Activated CD4-positive, alpha-beta memory T cell treated with anti-CD3 and anti-CD28 coated beads for 36 hours (primary cell): ENCODE measurements at places on chromosomes 11 and 22. TPM values are rescaled to one million over a fixed set of nuclear protein-coding genes. Genes with fewer than 3 reads are reported as not detected.

DNA sequence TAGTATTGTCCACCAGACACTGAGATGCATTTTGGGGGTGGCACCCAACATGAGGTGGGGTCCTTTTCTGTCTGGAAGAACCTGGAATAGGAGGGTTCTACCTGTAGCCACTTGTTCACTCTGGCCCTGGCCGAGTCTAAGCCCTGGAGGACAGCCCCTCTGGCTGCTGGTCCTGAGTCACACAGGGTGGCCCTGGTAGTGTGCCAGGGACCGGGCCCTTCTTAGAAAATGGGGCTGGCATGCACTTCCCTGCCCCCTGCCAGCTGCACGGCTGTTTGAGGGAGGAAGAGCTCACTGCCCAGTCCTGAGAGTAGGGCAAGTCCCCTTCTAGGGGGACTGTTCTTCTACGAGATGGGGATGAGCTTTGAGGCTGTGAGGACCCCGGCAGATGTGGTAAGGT is 2.2 kb downstream of the PLCB3 start:
- H3K4me1 ChIP-seq: peaks cover 14% of the 10 kb centered on the region
- H3K36me3 ChIP-seq: peaks cover 3% of the 10 kb centered on the region
- no peak for DNase-seq
- no peak overlapping the region for H3K27ac ChIP-seq
- H3K27me3 ChIP-seq: no peaks in the 10 kb centered on the region

Gene NXPE1
- total RNA-seq: not detected

GRCh38 chr22:20459862-20460261 is 22.2 kb upstream of the SCARF2 start:
- no peak for DNase-seq
- no peak overlapping the region for H3K4me3 ChIP-seq
- no peak overlapping the region for H3K27ac ChIP-seq
- H3K27me3 ChIP-seq: no peaks in the 10 kb centered on the region
- H3K4me1 ChIP-seq: peaks cover 45% of the 10 kb centered on the region

DNA sequence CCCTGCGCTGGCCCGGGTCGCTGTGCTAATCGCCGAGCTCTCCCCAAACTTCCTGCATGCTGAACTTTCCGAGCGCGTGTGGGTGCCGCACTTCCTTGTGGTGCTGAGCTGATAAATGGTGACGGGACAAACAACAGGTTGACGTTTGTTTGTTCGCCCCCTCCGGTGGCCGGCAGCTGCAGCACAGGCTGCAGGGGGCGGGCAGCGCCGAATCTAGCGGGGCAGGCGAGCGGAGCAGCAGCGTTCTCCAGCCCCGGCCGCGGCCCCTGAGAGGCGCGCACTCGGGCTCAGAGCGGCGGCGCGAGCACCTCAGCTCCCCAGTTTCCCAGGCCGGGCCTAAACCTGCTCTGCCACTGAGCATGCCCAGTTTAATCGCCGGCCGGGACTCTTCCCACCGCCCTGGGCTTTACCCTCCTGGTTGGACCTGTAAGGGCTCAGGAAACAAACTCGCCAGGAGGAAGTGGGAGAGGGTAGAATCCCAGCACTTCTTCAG is at the start of gene PDGFD:
Gene PDGFD, minus strand, starts transcription at position 120 of the 493 bp plus-strand sequence.
- H3K27ac ChIP-seq: no peak within 1 kb of the TSS
- H3K27me3 ChIP-seq: peaks cover 17% of the 10 kb centered on the region
- peaks cover 7% of the 10 kb centered on the region for H3K4me1 ChIP-seq
- H3K36me3 ChIP-seq: no peaks in the 10 kb centered on the region

Gene NRXN2
- 0.41 TPM for total RNA-seq

DNA sequence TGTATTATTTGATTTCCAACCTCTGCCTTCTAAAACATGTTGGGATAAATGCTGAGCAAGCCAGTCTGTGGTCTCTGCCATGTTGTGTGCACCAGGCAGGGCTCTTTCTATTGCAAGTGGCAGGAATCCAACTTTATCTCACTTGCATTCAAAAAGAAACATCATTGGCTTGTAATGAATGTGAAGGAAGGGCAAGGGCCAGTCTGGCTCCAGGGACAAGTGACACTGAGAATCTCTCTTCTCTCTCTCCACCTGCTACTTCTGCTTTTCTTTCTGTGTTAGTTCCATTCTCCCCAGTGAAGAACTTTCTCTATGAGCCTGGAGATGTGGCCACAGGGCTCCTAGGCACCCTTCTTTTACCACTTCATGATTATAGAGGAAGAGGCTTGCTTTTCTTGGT is 329.9 kb upstream of the NCAM1 start:
- H3K4me1 ChIP-seq: peaks cover 3% of the 10 kb centered on the region
- no peak overlapping the region for H3K4me3 ChIP-seq
- no peak for DNase-seq

Gene MPZL3
- total RNA-seq: 47.3 TPM

Gene GGT5
- not detected for total RNA-seq

GRCh38 chr11:123308077-123308476 is 113.0 kb upstream of the CLMP start:
- H3K27me3 ChIP-seq: no peaks in the 10 kb centered on the region
- peaks cover 17% of the 10 kb centered on the region for H3K4me1 ChIP-seq
- no peaks in the 10 kb centered on the region for H3K36me3 ChIP-seq
- H3K4me3 ChIP-seq: no peak overlapping the region
- no peak overlapping the region for H3K27ac ChIP-seq
- DNase-seq: no peak

GRCh38 chr22:30044369-30044768 is 35.9 kb upstream of the HORMAD2 start:
- no peaks in the 10 kb centered on the region for H3K27me3 ChIP-seq
- no peak overlapping the region for H3K4me3 ChIP-seq
- H3K27ac ChIP-seq: no peak overlapping the region
- H3K4me1 ChIP-seq: peaks cover 12% of the 10 kb centered on the region
- no peak for DNase-seq
- H3K36me3 ChIP-seq: no peaks in the 10 kb centered on the region

GRCh38 chr11:86625544-86625943 is 46.9 kb downstream of the ME3 start:
- H3K27ac ChIP-seq: no peak overlapping the region
- no peaks in the 10 kb centered on the region for H3K4me1 ChIP-seq

GRCh38 chr11:34655335-34656008 is 34.6 kb downstream of the EHF start:
- peaks cover 49% of the 10 kb centered on the region for H3K27me3 ChIP-seq
- no peak for DNase-seq
- H3K4me3 ChIP-seq: no peak overlapping the region
- H3K4me1 ChIP-seq: peaks cover 38% of the 10 kb centered on the region
- H3K27ac ChIP-seq: no peak overlapping the region

Gene FADS2
- total RNA-seq: 58.2 TPM

Gene KCNE3
- not detected for total RNA-seq

- H3K27ac ChIP-seq: no peak overlapping the region
- H3K4me1 ChIP-seq: no peaks in the 10 kb centered on the region
- no peak for DNase-seq
Observed at GRCh38 chr22:27237080-27237741, 564.3 kb downstream of the MN1 start.

Gene SLC1A2
- not detected for total RNA-seq

GRCh38 chr11:17649261-17649660 is 70.1 kb upstream of the MYOD1 start:
- DNase-seq: no peak
- no peak overlapping the region for H3K27ac ChIP-seq
- H3K4me3 ChIP-seq: no peak overlapping the region
- no peaks in the 10 kb centered on the region for H3K36me3 ChIP-seq
- H3K27me3 ChIP-seq: peaks cover 35% of the 10 kb centered on the region

DNA sequence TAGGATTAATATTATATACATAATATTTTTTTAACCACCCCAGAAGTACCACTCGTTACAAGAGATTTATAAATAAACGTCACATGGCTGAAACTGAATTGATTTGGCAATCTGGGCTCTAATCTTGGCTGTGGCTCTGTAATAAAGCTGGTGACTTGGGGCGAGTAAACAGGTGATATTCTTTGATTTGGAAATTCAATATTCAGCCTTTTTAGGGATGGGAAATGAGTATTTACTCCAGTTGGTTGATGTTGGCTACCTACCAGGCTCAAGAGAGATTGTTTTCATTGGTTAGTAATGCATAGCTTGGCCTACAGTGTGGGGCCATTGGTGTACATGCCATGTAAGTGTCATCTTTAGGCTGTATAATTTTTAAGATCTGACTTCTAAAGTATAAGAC is 117.7 kb upstream of the SORL1-AS1 start:
- H3K27me3 ChIP-seq: no peaks in the 10 kb centered on the region
- no peak overlapping the region for H3K4me3 ChIP-seq
- DNase-seq: no peak
- peaks cover 43% of the 10 kb centered on the region for H3K36me3 ChIP-seq

DNA sequence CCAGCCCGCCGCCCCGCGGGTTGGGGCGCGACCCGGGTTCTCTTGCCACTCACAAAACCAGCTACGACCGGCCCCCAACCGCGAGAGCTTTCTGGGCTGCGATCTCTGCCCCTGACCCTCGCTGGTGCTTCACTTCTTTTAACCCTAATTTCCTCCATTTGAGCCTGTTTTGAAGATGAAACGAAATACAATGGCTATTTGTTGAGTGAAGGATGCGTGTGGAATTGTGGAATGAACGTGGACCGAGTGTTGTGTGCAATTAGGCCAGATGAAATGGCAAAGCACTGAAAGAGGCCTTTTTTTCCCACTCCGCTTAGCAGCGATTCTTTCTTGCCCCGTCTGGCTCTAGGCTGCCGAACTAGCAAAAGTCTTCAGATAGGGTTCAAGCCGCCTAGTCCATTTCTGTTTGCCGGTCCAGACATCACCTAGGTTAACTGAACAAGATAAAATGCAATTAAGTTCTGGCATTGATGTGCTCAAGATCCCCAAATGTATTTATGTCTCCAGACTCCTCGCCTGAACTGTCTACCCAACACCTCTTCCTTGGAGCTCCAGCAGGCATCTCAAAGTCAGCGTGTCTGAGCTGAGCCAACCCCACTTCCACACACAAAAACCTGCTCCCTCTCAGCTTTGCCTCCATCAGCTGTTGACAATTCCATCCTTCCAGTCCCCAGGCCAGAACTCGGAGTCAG is 471 bp upstream of the TMEM184B start:
- H3K4me1 ChIP-seq: peaks cover 38% of the 10 kb centered on the region
- no peaks in the 10 kb centered on the region for H3K36me3 ChIP-seq
- no peaks in the 10 kb centered on the region for H3K27me3 ChIP-seq
- H3K27ac ChIP-seq: peak overlapping the region; percentile 87
- DNase-seq: peak; percentile 24

Gene METTL15
- total RNA-seq: 19.7 TPM

DNA sequence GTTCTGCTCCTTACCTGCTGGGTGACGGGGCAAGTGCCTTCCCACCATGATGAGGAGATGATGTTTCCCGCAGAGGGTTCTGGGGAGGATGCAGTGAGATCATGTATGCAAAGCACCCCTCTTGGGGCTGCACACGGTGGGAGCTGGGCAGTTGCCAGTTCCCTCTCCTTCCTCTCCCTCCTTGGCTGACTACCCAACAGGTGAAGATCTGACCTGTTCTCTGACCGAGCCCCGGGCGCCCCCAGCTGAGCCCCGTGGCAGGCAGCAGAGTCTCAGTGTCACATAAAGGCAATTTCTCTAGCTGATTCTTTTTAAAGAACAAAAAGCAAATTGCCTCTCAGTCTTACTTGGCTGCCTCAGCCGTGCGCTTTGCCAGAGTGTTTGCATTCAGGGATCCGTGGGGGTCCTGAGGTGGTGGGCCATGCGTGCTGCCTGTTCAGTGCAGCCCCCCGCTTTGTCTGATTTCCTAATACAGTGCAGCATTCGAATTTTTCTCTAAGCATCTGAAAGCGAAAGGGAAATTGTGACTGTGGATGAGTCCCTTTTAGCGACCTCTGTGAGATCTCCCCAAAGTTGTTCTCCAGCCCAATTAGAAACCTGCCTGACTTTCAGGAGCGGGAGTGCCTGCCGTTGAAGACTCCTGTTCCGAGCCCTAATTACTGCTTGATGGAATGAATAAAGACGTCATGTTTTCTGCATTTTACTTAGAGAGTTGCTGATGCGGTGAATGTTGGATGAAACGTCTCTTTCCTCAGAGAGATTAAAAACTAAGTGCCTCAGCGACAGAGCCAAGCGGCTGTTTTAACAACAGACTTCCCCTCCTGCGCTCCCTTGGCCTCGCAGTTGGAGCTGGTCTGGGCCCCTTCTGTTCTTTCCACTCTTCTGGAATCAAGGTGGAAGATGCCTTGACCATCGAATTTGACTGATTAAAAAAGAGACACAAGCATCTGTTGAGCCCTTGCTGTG is 86.0 kb downstream of the GRIK4 start:
- peaks cover 16% of the 10 kb centered on the region for H3K27me3 ChIP-seq
- H3K27ac ChIP-seq: no peak overlapping the region

Gene CNGA4
- total RNA-seq: not detected

Gene OR2D3
- not detected for total RNA-seq

GRCh38 chr22:39703091-39703490 is 132.5 kb downstream of the CACNA1I start:
- no peak overlapping the region for H3K27ac ChIP-seq
- no peaks in the 10 kb centered on the region for H3K36me3 ChIP-seq
- H3K4me1 ChIP-seq: no peaks in the 10 kb centered on the region
- DNase-seq: no peak
- no peaks in the 10 kb centered on the region for H3K27me3 ChIP-seq
- no peak overlapping the region for H3K4me3 ChIP-seq
